ENCODE measurements at places on chromosomes 5 and 9.

DNA sequence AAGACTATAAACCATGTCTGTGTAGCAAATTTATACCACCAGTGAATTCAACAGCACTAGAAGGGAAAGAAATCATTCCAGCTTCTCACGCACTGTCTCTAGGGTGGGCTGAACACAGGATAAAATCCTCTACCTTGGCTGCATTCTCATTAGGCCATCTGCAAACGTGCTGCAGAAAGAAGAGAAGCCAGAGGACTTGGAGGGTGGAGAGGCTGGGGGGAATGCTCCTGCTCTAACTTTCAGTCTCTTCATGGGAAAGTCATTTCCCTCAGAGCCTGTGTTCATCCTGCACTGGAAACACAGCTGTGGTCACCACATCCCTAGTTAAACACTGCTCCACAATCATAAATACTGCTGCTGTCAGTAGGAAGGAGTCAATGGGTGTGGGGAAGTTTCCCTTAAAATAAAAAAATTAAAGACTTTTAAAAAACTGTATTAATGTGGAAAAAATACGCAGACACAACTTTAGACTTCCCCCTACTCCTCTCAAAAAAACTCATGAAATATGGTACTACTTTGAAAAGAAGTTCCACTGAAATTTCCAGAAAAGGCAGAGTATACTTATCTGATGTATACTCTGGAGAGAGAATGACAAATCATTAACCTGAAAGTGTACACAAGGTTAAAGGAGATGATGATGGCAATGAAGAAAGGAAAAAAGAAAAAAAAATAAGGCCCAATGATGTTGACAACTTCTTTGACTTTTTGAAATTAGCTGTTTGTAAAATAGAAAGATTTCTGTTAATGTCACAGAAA, 46.8 kb downstream of the LHFPL2 start:
- DNase-seq = no peak

GRCh38 chr5:15023846-15024245, 152.3 kb upstream of the ANKH start:
- DNase-seq = no peak

DNA sequence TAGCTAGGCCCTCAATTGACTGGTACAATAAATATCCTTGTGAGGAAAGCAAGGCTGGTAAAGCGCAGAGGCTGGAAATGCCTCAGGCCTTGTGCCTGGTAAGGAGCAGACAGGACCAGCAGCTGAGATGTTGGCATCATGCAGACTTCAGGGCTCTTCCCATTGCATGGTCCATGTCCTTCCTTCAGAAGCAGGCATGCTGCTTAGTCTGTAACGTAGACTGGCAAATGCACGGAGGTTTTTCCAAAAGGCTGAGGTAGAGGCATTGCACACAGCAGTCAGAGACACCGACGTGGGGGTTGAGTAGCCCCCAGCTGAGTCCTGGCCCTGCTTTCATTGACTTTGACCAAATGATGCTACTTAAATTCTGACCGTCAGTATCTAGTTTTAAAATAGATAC, 87.1 kb downstream of the ADRB2 start:
- DNase-seq = no peak

DNA sequence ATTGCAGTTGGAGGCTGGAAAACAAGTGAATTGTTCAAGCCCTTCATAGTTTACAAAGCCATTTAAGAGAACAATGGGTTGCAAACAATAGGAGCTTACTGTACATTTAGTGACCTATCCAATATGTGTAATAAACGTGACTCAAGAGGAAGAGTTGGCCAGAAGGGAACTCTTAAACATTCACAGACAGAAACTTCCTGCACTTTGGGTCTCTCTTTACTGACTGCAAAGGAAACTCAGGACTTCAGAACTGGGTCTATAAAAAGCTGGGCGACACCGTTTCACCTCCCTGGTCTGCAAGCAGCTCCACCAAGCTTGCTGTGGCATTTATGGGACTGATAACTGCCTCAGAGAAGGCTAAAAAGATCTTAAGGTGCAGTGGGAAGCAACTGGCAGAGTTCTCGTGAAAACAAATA, 48.7 kb upstream of the SPATA31D4 start:
- no peak for DNase-seq

- DNase-seq = peak; percentile 42
These were observed 1.5 kb downstream of the SMARCA2 start for GRCh38 chr9:2016408-2017330.

- no peak for DNase-seq
These were observed 4.1 kb upstream of the PDGFRB start for GRCh38 chr5:150159741-150160179.

GRCh38 chr5:133214153-133214820, 162.5 kb downstream of the HSPA4 start:
- no peak for DNase-seq

DNA sequence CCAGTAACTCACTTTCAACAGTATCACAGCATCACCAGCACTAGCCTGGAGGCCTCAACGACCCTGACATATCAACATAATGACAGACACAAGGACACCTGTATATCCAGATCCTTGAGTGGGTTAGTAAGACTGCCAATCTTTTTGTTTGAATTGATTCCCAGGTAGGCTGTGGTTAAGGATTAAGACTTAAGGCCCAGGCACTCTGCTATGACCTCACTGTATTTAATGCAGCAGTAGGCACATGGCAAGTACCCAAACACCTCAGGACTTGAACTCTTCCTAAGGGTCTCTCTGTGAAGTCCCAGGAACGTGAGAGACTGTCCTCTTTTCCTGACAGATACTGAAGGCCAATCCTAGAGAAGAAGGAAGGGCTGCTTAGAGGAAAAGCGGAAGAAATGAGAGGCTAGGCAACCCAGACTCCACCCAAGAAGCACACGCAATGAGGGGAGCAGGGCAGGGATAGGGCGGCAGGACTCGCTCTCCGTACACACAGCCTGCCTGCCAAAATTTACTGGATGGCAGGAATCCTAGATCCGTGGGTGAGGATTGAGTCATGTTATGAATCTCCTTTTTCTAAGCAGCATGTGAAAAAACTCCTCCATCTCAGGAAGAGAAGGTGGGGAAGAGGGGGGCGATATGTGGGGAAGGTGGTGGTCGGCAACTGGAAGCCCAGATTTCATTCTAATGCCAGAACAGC, 93.4 kb downstream of the SIL1 start:
- no peak for DNase-seq

GRCh38 chr5:17218353-17219005, 1.0 kb downstream of the BASP1 start:
- DNase-seq = no peak

GRCh38 chr5:112346411-112347044, 72.5 kb downstream of the EPB41L4A start:
- no peak for DNase-seq

DNA sequence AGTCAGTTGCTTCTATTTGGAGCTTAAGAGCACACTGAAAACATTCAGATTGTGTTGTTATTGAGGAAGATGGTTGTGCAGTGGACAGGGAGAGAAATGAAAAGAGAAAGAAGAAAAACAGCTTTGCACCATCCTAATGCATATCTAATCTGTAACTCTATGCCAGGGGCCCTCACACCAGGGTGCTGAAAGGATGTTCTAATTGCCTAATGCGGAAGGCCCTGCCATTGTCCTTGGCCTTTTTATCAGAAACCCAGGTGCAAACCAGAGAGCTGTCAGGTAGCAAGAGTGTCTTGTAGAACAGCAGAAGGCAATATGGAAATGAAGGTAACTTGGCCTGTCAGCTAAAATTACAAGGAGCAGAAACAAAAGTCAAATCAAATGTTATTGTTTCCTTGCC, 384.5 kb upstream of the PIK3R1 start:
- DNase-seq = no peak

- DNase-seq = no peak
These were observed 17.1 kb downstream of the ADGRV1 start for GRCh38 chr5:90575712-90576111.

- DNase-seq = no peak
These were observed 123.3 kb upstream of the SLC12A2 start for GRCh38 chr5:127960270-127960691.

- no peak for DNase-seq
These were observed 25.2 kb downstream of the RALGPS1 start for GRCh38 chr9:126939821-126940221.

DNA sequence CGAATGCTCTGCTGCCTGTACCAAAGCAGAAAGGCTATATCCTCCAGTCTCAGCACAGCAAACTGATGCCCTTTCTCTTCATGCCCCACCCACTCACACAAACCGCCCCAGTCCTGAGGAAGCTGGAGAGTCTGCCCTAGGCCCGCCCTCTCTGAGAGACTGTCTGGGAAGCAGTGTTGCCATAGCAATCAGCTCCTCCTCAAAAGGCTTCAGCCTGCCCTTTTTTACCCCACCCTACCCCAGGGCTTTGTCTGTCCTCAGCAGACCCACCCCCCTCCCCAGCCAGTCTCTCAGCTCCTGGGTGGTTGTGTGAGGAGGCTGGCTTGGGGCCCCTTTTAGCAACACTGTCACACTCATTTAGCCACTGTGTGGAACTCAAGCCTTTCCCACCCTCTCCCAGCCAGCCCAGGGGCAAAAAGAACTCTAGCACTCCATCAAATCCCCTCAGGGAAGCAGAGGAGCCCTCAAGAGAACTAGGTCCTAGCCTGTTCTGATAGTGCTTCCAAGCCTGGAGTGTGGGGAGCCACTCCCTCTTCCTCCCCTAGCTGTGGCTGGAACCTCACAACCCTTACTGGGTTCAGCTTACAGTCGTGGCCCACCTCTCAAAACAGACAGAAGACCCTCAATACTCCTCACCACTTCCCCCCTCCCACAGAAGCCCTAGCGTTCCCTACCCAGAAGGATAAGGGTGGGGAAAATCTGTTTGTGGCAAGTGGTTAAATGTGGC, 1.4 kb downstream of the ATOSB start:
- DNase-seq = peak; percentile 46

GRCh38 chr9:93184432-93185265, 710 bp downstream of the WNK2 start:
- DNase-seq = no peak

DNA sequence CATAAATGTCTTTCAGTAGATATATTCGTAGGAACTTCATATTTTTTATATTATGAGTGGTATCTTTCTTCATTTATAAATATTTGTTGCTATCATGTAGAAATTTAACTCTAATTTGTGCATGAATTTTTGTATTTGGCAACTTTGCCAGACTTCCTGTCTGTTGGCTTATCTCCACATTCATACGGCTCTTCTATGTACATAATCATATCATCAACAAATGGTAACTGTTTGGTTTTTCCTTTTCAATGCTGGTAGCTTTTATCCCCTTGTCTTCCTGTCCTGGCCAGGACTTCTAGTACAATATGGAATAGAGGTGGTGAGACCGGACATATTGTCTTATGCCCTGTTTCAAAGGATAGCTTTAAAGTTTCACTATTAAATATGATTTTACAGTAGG, 132.3 kb upstream of the COL5A1 start:
- no peak for DNase-seq

- DNase-seq = no peak
These were observed 505.4 kb upstream of the CD180 start for GRCh38 chr5:67702008-67702407.

- no peak for DNase-seq
These were observed 27.4 kb downstream of the IRX2 start for GRCh38 chr5:2724031-2724581.

DNA sequence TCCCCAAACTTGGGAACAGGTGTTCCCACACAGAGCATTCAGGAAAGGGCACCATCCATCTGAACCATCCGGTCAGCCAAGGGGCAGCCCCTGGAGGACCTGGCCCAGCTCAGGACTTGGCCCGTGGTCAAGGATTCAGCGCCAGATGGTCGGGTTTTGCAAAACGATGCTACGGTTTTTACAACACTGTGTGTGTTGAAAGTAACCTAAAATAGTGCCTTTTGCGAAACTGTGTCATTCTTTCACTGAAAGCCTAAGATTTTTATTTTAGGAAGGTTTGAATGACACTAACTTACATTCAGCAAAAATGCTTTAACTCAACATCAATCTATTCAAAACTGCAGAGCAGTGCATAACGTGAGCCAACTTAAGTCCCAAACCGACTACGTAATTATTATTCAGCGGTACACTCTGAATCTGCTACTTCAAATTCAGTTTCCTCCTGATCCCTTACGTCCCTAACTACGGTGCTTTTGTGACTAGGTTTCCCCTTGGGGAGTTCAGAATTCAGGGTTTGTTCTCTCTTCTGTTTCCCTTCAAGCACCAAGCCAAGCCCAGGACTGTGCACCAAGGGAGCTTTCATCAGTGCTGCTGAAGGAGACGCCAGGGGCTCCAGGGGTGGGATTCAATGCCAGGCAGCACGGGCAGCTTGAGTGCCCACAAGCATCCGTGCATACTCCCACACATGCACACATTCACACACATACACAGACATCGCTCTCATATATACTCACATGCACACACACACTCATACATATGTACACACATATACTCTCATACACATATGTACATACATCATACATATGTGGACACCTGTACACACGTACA, 25.8 kb downstream of the LPCAT1 start:
- DNase-seq = no peak

DNA sequence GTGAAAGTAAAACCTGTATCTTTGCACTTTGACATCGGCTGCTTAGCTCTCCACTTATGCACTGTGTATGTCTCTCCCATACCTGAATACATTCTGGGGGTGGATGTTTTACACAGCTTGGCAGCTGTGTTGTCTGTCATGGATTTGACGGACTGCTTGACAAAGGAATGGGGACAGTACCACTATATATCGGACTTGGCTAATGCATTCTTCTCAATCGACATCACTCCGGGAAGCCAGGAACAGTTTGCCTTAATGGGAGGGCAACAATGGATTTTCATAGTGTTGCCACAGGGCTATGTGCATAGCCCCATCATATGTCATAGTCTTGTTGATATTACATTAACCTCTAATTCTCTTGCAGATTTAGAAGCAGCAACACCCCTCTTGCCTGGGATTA, 1008.3 kb downstream of the DNAH5 start:
- no peak for DNase-seq

GRCh38 chr9:23728736-23729135, 97.3 kb downstream of the ELAVL2 start:
- no peak for DNase-seq

- no peak for DNase-seq
These were observed 456.4 kb downstream of the PDE4D start for GRCh38 chr5:59437176-59437575.

- DNase-seq = no peak
These were observed 11.9 kb downstream of the DAB2 start for GRCh38 chr5:39412721-39413394.

- DNase-seq = no peak
These were observed 217.0 kb downstream of the SREK1 start for GRCh38 chr5:66361070-66361469.

DNA sequence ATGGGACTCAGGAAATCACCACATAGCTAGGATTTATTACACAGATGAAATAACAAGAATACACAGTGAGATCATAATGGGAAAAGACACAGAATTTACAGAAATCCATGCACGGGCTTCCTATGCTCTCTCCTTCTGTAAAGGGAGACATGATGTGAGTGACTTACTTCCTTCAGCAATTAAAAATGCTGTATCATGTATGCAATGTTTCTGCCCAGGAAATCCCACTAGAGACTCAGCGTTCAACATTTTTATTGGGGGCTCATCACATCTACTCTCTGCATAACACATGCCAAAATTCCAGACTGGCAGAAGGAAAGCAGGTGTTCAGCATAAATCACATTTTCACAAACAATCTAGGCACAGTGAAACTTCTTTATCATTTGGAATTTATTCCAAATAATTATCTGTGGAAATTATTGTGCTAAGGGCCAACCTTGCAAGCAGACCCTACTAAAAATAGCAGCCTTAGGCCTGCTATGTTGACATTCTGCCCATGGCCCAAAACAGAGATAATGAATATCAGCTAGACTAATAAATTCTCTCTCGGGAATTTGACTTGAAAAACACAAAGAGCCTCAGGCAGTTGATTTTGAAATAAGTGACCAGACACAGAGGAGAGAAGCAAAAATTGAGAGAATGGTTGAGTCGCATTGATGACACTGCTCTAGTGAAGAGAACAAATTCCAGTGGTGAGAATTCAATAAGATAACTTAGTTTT, 31.4 kb upstream of the SELENOP start:
- no peak for DNase-seq

Measured in T-helper 17 cell (primary cell).